Panc1 (cell line): ENCODE measurements at places on chromosomes 7 and 10. TPM values are rescaled to one million over a fixed set of nuclear protein-coding genes. Genes with fewer than 3 reads are reported as not detected.

Gene FAM25C
- total RNA-seq, result not detected

Gene FBXL13
- 2.5 TPM for total RNA-seq

Gene AZGP1
- 0.49 TPM for total RNA-seq

Gene PPA1
- total RNA-seq, result 174 TPM

Gene SLC37A3
- 57.8 TPM for total RNA-seq

GRCh38 chr10:128729910-128730420, 603.7 kb upstream of the MKI67 start:
- no peak for DNase-seq

GRCh38 chr10:112874982-112875381, 75.1 kb upstream of the TCF7L2 start:
- no peak for DNase-seq

DNA sequence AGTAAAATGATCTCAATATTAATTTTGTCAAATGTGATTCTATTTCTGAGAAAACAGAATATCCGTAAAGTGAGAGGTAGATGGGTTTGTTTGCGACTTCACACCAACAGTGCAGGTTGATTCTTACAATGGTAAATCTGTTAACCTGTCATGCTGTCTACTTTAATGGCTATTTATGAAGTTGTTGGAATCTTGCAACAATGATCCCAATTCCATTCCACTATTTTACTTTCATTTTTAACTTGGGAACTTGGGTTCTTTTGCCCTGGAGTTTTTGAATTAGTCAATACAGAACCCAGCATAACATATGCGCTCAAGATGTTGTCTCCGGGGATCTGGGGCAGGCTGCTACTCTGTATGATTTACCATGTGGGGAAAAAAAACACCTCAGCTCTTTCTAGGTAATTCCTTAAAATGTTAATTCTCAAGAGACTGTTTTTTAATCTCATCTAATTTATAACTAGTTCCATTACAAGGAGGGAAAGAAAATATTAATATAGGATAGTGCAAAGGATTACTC, 1.2 kb downstream of the LGI1 start:
- no peak for DNase-seq

- DNase-seq, result no peak
Observed at GRCh38 chr10:79239924-79240581, 107.2 kb upstream of the PPIF start.

- DNase-seq, result peak; percentile 96
Observed at GRCh38 chr7:116511552-116512519, 12.3 kb downstream of the CAV2 start.

GRCh38 chr10:130202984-130203621, 66.9 kb downstream of the GLRX3 start:
- no peak for DNase-seq

- DNase-seq, result no peak
Observed at GRCh38 chr10:13831711-13832141, 245.0 kb downstream of the PRPF18 start.

DNA sequence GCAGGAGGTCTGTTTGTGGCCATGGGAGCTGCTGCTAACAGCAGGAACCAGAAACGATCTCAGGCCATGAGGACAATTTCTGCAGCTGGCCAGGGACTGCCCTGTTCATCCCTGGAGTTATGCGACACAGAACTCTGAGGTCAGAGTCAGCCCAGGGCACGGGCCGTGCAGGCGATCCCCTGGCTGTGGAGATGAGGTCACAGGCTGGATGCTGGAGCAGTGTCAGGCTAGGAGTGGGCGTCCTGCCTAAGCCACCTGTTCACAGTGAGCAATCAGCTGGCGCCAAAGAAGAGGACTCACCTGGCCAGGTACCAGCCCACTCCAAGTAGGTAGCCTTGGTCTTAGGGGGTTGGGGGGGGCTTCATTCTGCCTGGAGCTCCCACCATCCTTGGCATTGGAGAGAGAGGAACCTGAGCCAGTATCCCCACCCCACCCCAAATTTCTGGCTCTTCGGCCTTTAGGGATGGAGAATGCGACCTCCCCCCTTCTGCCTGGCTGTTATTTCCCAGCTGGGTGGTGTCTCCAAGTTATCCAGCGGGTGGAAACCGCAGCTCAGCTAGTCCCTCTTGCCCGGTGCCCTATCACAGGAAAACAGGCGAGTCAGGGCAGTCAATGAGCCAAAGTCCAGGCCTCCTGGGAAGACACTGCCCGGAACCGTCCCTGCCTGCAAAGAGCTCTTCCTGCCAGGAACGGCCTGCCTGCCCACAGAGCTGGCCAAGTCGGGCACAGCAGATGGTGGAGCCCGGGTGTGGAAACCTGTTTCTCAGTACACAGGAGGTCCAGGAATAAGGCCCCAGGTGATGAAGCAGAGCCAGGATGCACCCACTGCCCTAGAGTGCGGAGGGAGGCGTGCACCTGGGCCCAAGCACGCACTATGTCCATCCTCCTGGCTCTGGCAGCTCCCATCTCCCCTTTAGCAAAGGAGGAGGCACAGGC, 1.8 kb upstream of the TTYH3 start:
- no peak for DNase-seq
